ENCODE measurements at places on chromosomes 1 and 21. TPM values are rescaled to one million over a fixed set of nuclear protein-coding genes. Genes with fewer than 3 reads are reported as not detected.

- no peak for DNase-seq
- H3K4me1 ChIP-seq, result no peaks in the 10 kb centered on the region
- no peaks in the 10 kb centered on the region for H3K36me3 ChIP-seq
- H3K27ac ChIP-seq, result no peak overlapping the region
Measured at GRCh38 chr1:29754573-29755375, 518.5 kb downstream of the PTPRU start.

DNA sequence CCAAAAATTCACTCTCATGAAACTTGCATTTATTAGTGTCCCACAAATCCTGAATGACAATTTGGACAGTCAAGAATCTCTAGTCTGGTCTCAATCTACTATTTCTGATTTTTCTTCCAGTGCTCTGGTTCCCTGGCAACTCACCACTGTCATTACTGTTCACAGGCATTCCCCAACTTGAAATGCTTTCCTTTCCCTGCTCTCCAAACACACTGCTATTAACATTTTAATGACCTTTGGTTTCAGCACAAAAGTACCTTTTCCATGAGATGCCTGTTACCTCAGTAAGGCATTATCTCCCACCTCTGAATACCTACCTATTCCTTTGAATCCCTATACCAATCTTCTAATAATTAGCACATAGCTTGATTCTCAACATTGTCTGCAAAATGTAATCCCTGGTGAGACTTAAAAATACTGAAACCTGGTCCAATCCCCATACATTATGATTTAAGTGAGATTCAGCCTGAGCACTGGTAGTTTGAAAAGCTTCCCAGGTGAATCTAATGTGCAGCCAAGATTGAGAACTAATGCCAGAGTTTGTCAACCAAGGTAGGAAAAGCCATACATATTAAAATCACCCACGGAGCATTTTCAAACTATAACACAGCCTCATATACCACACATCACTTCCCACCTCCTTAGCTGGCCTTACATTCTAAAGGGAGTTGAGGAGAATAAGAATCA lies 11.7 kb upstream of the ANGPTL3 start:
- DNase-seq, result no peak
- no peaks in the 10 kb centered on the region for H3K27me3 ChIP-seq
- peaks cover 20% of the 10 kb centered on the region for H3K4me1 ChIP-seq
- peak overlapping the region; percentile 94 for H3K27ac ChIP-seq

Gene FCMR
- total RNA-seq, result 0.37 TPM

DNA sequence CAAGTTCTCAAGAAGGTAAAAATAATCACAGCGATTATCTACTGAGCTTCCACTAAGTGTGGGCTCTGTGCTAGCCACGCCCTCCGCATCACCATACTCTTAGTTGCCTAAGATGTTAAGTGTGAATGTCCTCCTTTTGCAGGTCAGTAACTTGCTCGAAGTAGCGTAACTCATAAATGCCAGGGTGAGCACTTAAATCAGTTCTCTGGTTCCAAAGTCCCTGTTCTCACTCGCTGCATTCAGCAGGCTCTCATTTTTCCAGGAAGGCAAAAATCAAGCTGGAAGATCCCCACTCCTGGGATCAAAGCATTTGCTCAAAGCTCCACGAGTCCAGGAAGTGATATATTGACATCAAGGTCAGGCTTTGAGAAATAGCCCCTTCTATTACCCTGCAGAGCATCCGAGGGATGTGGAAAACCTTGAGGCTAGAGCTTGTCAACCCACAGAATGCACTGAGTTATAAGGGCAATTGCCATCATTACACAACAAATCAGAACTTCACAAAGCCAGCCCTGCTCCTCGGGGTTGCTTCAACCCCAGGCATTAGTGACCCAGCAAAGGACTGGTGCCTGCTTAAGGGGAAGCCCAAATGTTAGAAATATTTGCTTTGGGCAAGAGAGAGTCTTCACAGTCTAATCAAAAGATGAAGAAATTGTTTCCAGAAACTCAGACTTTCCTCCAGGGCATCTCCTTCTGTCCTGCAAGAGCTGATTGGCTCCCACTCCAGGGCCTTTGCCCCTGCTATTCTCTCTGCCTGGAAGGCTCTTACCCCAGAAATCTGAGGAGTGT lies 19.5 kb downstream of the SLC30A1 start:
- no peak overlapping the region for H3K4me3 ChIP-seq
- DNase-seq, result no peak
- no peak overlapping the region for H3K27ac ChIP-seq

Gene CHI3L2
- 0.41 TPM for total RNA-seq

Gene CHRM3
- total RNA-seq, result 8.4 TPM

Gene INKA2
- 22.5 TPM for total RNA-seq

Gene RGS18
- not detected for total RNA-seq

DNA sequence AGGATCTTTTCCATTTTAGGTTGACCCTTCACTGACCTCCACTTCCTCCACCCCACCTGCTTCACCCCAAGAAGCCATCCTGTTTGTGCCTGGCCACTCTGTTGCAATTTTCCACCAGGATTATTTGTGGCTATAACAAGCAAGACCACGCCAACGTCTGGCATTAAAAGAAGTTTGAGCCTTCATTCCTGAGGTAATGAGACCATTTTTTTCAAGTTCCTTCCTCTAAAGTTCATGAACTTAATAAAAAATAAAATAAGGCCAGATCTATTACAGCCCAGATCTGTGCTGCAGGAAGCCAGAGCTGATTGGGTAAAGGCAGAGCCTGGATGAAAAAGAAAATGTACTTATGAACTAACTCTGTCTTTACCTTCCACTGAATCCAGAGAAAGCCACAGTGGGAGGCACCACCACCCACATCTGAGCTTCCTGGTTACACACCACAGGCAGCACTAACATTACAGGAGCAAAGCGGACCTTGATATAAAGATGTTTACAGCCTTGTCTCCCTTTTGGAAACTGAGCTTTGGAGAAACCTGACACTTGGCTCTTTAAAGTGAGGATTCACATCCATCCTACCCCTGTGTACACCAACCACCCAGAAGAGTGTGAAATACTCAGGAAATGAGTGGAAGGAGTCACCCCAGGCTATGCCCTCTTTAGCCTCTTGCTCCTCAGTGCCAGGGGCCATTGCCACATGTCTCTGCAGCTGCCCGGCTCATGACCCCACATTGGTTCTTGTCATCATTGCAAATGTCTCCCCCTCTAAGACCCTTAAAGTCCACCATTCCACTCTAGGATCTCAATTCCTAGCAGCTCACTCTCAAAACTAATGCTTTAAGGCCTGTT lies 293.6 kb downstream of the PLPP3 start:
- no peak overlapping the region for H3K27ac ChIP-seq
- H3K4me3 ChIP-seq, result no peak overlapping the region
- no peaks in the 10 kb centered on the region for H3K27me3 ChIP-seq
- peaks cover 9% of the 10 kb centered on the region for H3K4me1 ChIP-seq
- no peak for DNase-seq
